ENCODE measurements at places on chromosomes 6 and 20.
A peak's percentile ranks its signal among the peaks of the same experiment; 100 is the strongest.

- DNase-seq, result no peak
Observed at GRCh38 chr20:3011752-3012151, 31.7 kb upstream of the GNRH2 start.

- DNase-seq, result no peak
Observed at GRCh38 chr6:105561486-105561885, 158.6 kb upstream of the PREP start.

DNA sequence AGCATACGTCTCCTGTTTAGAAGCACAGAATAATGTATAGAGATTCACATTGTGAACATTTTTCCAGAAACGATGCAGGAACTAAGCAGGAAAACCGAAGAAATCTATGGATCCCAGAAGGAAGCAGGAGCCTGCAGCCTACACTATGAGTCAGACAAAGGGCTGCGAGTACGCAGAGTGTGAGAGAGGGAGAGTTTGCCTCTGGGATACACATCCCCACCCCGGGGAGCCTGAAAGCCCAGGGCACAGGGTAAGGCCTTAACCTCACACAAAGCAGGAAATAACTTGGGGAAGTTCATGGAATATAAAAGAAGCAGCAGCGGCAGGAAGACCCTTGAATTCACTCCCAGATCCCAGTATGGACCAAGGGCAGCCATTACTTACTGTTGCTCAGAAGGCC lies 842.1 kb upstream of the MANEA start:
- no peak for DNase-seq

DNA sequence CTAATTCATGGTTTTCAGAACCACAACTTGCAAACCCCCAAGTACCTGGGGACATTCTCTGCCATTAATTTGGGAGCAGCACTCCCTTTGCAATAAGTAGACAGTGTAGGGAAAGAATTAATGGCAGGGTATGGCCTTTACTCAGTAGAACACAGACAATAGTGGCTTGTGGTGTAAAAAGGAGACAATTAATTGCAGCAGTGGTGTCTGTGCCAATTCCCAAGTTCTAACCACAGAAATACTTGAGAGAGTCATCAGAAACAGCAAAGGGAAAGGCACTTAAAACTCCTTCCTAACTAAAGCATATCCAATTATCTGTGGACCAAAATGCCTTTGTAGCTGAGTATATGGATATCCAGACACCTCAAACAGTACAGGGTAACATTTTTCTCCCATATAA lies 257.6 kb upstream of the POU3F2 start:
- no peak for DNase-seq

DNA sequence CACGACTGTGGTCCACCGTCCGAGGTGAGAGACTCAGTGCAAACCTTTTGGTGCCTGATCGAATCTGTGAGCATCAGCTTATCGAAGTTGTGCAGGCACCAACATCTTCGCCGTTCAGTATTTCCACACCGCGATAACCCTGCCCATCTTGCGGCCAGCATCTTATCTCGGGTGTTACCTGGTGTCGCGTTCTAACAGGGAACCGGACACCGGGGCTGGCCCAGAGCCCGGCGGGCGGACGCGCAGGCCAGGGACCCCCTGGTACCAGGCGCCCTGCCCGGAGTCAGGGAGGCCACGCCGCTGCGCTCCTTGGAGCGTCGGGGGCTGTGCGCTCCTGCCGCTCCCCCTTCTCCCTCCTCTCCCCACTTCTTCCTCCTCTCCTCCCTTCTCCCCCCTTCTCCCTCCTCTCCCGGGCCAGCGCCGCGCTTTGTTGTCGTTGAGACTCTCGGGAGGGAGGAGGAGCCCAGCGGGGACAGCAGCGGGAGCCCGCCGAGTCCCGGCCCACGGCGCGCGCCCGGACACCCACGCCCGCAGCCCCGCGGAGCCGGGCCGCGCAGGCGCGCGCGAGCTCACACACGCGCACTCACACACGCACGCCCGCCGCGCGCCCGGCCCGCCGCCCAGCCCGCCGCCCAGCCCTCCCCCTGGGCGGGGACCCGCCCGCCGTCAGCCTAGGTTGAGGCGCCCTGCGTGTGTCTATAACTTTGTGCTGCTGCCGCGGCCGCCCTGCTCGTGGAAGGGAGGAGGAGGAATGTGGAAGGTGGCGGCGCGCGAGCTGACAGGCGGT lies 1.4 kb upstream of the FOXO3 start:
- DNase-seq, result peak; percentile 96

DNA sequence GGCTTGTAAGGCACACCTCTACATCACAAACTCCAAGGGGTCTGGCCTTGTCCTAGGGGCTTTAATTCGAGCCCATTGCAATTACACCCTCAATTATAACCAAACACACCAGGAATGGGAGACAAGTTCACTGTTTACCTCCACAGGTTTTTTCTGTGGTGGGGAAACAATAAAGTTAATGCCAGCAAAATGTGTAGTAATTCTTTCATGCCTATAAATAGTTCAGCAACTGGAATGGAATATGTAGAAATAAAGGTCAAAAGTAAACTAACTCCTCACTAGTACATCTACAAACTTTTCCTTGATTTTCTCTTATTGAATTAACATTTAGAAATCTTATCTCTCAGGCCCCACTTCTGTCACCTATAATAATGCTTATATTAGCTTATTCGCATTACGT lies 27.1 kb upstream of the RIPK1 start:
- DNase-seq, result no peak

GRCh38 chr20:25622450-25623224 lies 1.2 kb downstream of the NANP start:
- DNase-seq, result no peak

DNA sequence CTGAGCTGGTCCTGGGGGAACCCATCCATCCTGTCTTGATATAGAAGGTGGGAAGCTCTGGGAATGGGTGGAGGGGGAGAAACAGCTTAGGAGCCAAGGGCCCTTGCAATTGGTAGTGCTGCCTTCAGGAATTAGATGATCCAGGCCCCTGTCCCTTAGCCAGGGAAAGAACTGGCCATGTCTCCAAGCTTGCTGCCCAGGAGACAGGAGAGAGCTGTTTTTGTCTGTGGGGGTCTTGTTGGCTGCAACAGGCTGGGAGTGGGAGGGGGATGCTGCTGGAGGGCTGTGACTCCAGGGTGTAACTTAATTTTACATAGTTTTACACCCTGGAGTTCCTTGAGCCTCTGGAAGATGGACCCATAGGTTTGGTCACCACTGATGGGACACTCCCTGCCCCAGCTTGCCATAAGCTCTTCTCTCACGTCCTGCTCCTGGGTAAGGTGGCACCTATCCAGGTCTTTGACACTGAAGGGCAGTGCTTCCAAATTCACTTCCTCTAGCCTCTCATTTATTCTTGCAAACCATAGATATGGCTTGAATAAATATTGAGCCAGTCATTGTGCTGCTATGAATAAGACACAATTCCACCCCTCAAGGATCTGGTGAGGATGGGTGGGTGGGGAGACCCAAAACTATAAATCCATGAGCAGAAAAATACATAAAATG lies 16.8 kb downstream of the VEGFA start:
- no peak for DNase-seq

DNA sequence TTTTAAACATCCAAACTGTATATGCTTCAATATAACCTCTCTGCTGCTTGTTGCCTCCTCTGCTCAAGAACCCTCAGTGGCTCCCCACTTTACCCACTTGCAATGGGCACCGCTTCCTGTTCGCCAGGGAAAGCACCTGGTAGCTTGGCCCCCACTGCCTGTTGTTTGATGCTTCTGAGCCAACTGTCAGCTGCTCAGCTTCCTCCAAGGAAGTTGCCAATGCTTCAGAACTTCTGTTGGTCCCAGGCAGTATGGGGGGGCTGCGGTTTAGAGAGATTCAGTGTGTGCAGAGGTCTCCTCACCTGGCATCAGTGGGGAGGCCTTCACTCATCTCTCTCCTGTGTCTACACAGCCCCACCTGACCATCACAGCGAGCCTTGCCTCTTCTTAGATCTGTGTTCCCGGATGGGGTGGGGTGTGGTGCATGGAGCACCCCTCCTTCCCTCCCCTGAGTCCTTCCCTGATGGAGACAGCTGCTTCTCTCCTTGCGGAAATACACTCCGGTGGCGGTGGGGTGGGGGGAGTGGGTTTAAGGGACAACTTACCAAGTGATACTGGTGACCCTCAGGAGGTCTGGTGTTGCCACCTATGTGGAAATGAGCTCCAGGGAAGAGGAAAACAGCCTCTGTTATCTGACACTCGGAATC lies 308.1 kb downstream of the CDH26 start:
- no peak for DNase-seq

GRCh38 chr6:28880894-28881780 lies 42.6 kb downstream of the TRIM27 start:
- peak; percentile 91 for DNase-seq

DNA sequence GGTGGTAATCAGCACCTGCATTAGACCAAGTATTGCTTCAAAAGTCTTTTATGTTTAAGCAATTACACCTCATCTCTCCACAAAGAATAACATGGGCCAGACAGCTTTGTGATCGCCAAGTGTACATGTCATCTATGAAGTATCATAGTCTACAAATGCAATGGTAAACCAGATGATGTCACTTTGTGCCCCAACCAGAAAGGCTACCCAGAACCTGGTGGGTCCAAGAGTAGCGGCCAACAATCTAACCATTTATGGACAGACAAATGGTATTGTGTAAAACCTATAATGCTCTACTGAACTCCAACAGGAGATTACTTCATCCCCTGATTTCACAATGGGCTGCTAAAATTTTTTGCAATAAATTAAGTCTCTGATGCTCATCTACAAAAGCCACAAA lies 295.9 kb downstream of the GMDS start:
- no peak for DNase-seq

DNA sequence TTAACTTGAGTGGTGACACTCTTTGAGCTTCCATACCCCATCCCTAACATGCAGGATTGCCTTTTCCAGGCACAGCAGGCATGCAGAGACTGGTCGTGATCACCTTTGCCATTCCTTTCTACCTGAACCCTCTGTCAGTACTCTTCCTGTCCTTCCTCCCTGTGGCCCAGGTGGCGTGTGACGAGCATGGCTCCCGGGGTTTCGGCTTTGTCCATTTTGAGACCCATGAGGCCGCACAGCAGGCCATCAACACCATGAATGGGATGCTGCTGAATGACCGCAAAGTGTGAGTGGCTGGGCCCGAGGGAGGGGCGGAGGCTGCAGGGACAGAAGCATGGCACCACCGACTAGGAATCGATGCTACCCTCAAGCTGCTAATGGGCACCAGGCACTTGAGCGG lies 6.7 kb downstream of the PABPC1L start:
- no peak for DNase-seq

- DNase-seq, result no peak
Observed at GRCh38 chr6:170545405-170545804, 7.7 kb downstream of the PSMB1 start.

DNA sequence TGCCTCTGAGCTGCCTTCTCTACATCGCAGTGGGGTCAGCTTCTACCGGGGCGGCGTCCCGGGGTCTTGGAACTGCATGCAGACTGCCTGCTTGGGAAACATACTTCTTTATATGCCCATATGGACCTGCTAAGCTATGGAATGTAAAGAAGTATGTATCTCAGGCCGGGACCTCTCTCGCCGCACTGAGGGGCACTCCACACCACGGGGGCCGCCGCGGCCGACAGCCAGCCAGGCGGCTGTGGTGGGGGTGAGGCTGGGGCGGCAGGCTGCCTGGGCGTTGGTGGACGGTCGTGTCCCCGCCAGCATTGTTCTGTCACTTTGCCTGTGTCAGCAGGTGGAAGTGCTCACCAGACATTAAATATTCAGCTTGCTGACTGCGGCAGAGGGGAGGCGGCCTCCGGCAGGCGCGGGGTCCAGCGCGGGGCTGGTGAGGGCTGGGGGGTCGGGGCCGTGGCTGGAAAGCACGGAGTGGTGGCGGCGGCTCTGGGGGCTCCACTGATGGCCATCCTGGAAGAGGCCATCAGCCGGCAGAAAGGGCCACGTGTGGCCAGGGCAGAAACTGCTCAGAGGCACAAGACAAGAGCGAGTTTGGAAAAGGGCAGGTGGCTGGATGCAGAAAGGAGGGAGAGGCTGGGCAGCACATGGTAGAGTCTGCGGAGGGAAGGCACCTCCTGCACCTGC lies 78.6 kb upstream of the GATA5 start:
- no peak for DNase-seq

DNA sequence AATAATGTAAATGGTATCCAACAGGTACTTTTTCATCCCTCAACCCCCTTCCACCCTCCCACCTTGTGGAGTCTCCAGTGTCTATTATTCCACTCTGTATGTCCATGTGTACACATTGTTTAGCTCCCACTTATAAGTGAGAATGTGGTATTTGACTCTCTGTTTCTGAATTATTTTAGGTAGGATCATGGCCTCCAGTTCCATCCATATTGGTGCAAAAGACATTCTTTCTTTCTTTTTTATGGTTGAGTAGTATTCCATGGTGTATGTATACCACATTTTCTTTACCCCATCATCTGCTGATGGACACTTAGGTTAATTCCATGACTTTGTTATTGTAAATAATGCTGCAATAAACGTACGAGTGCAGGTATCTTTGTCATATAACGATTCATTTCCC lies 58.2 kb upstream of the PRND start:
- DNase-seq, result no peak

- DNase-seq, result no peak
Observed at GRCh38 chr6:170459451-170459850, 93.7 kb downstream of the PSMB1 start.

- DNase-seq, result no peak
Observed at GRCh38 chr6:21101694-21102093, 491.9 kb upstream of the SOX4 start.

- no peak for DNase-seq
Observed at GRCh38 chr20:3188823-3189413, 15.6 kb downstream of the DDRGK1 start.

GRCh38 chr20:59146780-59147565 lies 16.6 kb upstream of the ZNF831 start:
- no peak for DNase-seq

DNA sequence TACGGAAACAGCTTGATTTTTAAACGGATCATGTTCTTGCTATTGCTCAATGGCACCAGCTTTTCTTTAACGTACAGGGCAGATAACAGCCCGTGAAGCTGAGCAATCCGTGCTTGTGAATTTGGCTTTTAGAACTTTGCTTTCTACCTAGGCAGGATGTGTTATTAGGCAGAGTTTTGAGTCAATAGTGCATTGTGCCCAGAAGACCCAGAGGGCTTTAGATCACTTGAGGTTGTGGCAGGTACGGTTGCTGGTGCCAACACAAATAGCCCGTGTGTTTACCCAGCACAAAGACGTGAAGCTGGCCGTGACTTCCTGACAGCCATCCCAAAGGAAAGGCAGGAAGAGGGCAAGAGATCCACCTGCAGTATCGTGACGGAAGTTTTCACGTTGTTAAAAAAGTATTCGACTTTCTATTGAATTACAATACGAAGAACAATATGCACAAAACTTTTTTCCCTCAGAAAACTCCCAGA lies 117.4 kb upstream of the FRMD1 start:
- peak; percentile 31 for DNase-seq
